ENCODE measurements at places on chromosomes 5 and 9.

DNA sequence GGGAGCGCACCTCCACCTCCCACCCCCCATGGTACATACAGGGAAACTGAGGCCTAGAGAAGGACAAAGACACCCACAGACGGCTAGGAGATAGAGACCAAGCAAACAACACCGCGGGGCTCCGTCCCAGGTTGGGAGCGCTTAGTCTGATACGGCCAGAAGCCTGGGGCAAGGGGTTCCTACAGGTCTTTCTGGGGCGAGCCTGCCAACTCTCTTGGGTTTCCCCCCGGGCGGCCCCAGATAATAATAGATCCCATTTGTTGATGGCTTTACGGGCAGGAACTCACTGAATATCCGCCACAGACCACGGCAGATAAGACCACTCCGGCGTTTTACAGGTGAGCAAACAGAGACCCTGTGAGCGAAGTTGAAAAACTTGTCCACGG lies 5.0 kb upstream of the EBF1 start:
- no peak for DNase-seq

- no peak for DNase-seq
These were observed 244.6 kb upstream of the ATP10B start for GRCh38 chr5:161096581-161096980.

GRCh38 chr5:132219289-132219970 lies 8.2 kb downstream of the P4HA2 start:
- no peak for DNase-seq

DNA sequence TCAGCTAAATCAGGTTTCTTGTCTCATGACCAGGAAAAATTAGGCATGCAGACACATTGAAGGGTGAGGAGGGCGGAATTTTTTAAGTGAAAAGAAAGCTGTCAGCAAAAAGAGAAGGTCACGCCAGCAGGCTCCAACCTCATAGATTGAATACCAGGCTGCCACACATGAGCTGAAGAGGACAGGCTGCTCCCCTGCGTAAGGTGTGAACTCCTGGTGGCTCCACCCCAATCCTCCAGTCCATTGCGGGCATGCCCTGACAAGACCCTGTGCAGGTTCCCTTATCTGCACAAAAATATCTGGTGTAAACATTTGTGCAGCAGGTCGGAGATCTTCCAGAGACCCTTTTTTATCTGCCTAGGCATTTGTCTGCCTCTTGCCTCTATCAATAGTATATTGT lies 22.9 kb upstream of the TEX10 start:
- no peak for DNase-seq

- DNase-seq = no peak
These were observed 816.1 kb upstream of the C9orf72 start for GRCh38 chr9:28389411-28389810.

DNA sequence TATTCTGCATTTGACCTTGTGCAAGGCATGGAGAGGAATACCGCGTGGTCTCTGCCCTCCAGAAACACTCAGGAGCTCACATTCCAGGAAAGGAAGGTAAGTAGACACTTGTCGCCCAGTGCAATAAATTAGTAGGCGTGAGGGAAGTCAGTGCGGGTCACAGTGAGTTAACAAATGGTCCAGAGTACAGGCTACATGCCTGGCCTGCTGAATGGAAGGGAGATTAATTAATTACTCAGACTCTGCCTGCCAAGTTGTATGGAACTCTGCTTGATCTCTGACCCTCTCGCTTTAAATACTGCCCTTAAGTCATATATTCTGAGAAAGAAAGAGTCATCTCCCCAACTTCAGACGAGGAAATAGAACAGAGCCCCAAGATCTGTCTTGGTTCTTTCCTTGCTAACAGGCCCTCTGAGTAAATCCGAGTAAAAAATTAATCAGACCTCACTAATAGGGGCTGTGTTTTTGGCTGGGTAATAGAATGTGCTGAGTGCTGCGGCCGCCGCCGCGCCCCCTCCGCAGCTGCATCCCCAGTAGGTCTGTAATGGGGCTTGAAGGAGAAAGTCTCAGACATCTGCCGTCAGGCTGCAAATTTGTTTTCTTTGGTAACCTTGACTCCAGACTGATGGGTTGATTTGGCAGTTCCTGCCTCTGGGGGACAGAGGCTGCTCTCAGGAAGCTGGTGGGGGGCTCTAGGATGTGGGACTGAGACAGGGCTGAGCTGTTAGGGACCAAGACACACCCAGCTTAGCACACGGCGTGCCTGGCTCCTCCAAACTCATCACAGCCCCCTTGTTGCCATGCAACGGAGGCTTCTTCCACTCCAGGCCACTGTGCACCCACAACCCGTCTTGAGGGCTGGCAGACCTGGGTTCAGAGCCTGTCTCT lies 144.4 kb downstream of the NSG2 start:
- no peak for DNase-seq

DNA sequence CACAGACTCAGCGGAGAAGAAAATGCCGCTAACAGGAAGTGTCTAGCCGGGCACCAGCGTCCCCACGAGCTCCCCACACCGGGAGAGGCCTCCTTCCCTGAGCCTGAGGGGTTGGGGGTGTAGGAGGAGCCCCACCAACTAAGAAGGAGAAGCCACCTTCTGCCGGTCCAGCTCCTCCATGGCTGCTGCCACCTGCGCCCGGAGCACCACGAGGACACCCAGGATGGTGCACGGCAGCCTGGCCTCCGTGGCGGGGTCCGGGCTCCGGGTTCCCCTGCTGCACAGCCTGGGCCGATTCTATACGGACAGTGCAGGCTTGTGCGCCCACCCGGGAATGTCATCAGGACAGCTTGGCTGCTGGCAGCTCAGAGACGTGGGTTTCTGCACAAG lies 297 bp downstream of the LCN8 start:
- no peak for DNase-seq

- DNase-seq = no peak
These were observed 242.5 kb downstream of the CACNA1B start for GRCh38 chr9:138120072-138120471.

DNA sequence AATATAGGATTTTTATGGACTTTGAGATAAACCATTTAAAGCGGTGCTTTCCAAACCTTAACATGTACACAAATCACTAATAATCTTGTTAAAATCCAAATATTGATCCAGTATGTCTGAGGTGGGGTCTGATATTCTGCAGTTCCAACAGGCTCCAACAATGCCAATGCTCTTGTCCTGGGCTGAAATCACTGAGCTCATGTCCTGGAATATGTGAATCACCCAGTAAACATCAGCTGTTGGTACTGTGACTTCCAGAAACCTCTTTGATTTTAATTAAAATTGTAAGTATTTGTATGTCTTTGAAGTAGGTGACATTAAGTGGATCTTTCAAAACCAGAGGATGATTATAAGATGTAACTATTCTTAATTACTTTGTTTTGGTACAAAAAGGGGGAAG lies 52.8 kb upstream of the CAST start:
- no peak for DNase-seq

- DNase-seq = no peak
These were observed 13.9 kb upstream of the HAND1 start for GRCh38 chr5:154491941-154492340.

GRCh38 chr5:113776168-113776567 lies 262.7 kb downstream of the YTHDC2 start:
- DNase-seq = no peak

DNA sequence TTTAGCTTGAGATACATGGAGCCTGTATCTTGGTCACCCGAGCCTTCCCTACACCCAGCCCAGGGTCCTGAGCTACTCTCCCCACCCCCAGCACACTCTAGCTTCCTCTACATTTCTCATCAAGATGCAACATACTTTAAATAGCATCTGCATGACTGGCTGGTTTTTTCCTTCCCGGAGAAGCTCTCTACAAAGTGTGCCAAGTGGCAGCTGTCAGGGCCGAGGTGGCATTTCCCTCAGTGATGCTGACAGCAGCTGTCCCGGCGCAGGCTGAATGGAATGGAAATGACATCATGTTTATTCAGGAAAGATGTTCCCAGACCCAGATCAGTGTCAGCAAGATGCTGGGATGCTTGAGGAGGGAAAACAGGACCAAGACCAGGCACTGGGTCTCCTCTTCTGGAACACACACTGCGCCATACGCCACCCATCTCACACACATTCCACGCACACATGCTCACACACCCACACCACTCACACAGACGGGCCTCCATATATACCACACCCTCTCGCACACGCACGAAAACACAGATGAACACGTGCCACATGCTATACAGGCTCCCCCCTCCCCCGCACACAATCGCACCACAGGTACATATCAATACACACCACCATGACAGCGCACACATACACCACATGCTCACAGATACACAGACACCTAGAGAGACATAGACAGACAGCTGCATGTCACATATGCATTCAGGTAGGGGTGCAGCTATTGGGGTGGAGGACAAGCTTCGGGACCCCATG lies 67.8 kb downstream of the LHX2 start:
- no peak for DNase-seq

DNA sequence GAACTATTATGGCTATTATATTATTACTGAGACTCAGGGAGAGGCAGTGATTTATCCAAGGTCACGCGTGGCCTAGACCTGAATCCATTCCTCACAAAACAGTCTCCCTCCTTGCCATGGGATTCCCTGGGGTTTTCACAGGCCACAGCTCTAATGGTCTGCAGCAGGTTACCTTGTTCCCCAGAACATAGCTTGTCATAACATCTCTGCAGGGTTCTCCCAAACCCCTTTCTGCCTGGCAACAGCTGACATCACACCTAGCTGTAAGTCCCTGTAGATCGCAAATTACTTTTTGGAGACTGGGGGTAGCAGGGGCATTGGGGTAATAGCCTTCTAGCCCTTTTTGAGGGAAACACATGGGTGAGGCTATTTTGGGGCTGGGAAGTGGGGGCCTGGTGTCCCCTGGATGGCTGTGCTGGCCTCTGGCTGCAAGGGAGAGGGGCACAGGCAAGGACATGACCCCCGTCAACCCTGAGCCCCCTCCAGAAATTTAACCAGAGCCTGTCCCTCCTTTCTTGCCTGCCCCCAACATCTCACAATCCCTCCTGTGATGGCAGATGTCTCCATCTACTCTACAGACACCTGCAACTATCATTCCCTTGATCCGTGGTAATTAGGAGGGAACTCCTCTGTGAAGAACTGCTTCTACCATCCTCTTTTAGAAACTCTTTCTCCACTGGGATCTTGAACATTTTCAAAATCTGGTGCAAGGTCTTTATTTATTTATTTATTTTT lies 1.3 kb downstream of the CD74 start:
- DNase-seq = no peak

DNA sequence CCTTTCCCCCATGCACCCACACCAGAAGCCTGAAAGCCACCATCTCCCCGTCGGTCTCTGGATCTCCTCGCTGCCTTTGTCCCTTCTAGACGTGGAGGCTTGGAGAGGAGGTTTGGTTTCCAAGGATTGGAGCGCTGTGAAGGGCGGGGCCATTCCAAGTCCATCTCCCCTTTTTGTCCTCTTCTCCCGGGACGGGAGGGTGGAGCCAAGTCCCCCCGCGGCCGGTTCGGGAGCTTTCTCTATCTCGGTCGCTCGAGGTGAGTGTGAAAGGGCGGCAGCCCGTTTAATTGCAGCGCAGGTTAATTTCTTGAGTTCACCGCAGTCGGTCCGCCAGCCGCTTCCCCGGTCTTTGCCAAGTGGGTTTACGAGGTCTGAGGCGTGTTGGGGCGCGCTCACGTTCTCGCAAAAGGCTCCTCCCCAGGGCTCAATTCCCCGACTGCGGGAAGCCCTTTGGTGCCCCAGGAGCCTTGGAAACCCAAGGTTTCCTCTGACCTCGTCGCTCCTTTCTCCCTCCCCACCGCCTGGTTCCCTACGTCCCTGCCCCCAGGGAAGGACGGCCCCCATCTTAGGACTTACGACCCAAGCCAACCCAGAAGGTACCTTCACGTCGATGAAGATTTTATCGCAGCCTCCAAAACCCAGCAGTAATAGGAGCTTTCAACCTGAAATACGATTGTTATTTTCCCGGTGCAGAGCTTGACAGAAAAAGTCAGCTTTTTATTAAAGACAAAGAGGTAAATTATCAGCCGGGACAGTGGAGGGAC lies 2.8 kb upstream of the ZNF462 start:
- no peak for DNase-seq

- no peak for DNase-seq
These were observed 160.2 kb upstream of the FTMT start for GRCh38 chr5:121691478-121691877.

GRCh38 chr5:55510523-55510880 lies 24.3 kb downstream of the PLPP1 start:
- no peak for DNase-seq

DNA sequence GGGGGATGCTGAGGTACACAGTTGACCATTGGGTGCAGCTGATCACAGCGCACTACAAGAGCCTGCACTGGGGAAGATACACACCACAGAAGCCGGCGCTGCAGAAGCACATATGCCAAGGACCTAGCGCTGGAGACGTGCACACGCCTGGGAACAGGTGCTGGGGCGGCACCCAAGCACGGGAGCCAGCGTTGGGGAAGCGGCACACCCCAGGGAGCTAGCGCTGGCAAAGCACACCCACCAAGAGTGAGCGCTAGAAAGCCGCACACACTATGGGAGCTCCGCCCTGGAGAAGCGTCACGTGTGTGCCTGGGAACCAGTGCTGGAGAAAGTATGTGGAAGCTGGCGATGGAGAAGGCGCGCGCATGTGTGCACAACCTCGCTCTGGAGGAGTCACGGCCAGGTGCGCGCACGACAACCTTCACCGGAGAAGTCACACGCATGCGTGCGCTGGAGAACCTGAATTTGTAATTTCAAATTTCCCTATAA lies 4.5 kb downstream of the FANCC start:
- DNase-seq = no peak

DNA sequence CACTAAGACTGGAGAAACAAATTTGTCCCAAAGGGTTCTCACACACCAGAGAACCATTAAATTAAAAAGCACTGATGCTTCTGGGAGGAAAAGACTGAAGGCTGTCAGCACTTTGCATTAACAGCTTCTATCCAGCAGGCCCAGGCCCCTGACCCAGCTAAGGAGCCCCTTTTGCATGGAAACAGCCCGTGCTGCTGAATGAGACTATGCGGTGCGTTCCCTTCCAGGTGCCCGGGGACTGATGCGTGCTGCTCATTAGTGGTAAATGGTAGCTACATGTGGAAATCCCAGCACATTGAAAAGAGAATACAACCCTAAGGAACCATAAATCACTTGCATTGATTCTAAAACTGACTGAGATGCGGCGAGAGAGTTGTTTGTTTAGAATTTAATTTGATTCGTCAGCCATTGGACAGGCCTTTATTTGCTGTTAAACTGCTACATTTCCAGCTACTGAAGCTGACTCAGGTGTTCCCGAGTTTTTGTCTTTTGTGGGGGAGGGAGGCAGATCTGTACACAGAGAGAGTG lies 351.0 kb upstream of the SLC24A2 start:
- no peak for DNase-seq

GRCh38 chr9:129414377-129414992 lies 206.4 kb downstream of the C9orf50 start:
- no peak for DNase-seq

DNA sequence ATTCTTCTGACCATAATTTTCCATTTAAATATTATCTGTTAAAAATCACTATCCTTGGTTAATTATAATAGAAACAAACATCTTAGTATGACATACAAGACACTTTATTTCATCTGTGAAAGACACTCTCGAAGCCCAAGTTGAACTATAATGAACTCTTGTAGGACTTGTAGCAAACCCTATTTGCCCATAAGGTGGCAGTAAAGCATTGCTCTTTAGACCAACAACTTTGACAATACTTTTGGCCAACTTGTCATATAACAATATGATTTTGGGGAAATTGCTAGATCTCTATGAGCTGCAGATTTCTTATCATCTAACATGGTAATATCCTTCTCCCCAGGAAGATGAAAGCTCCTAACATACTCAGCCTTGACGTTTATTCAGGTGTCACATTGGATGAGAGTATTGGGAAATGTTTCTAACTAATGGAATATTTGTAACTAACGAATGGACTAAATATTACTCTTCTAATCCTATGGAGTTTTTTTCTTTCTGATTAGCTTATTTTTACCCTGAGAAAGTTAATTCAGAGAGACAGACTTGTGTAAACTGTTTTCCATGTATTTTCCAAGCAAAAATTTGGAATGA lies 11.0 kb downstream of the SPINK14 start:
- DNase-seq = no peak
